ENCODE measurements at places on chromosomes 12 and 14.

DNA sequence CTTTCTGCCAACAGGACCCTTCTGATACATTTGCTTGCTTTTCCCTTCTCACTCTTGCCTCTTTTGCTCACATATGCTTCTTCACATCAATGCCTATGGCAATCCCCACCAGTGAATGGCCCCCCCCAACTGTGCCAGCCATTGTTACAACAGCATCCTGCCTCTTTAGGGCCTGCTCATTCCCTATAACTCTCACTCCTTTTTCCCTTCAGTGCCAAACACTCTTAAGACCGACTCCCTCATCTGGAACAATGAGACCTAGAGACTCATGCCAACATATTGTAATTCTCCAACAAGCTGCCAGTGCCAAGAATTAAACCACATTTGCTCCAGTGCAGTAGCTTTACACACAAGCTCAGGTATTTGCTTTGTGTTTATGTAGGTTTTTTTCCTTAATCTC is 189.0 kb downstream of the SOX5 start:
- DNase-seq, result no peak

DNA sequence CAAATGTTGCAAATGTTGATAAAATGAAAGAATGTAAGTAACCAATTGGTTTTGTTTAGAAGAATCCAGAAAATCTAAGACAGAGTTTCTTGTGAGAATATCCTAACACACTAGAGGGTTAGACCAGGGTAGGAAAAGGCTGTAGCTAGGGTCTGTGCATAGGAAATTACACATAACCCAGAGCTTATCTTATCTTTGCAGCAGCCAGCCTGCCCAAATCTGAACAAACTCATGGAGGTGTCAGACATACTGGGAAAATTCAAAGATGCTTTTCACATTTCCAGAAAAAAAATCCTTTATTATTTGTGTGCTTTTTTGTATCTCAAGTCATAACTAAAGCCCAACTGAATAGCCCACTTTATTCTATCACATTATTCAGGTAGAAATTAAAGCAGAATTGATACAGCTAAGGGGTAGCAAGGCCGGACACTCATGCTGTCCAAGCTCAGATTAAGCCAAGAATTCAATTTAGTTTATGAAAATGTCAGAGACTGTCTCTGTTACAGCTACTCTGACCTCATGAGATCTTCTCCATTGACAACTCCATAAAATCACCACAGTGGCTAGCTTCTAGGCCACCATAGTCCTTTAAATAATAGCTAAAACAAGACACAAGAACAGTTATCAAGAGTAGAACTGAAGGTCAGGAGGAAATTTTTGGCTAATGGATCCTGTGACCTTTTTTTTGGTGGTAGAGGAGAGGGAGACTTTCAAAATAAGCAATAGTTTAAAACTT is 169.6 kb upstream of the RASSF8 start:
- DNase-seq, result no peak

DNA sequence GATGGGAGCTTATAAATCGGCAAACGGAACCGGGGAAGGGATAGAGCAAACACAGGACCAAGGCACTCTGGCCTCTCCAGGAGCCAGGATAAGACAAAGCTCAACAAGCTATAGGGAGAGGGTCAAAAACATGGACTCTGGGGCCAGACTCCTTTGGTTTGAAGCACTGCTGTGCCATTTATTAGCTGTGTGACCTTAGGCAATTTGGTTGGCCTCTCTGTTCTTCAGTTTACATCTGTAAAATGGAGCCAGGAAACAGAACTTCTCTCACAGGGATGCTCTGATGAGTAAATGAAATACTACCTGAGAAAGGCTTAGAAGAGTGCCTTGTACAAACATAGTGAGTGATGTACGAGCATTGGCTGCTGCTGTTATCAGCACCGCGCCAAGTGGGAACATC is 213.3 kb upstream of the PWP1 start:
- no peak for DNase-seq

- no peak for DNase-seq
Measured at GRCh38 chr12:51942501-51943000, 8.9 kb upstream of the ACVR1B start.

DNA sequence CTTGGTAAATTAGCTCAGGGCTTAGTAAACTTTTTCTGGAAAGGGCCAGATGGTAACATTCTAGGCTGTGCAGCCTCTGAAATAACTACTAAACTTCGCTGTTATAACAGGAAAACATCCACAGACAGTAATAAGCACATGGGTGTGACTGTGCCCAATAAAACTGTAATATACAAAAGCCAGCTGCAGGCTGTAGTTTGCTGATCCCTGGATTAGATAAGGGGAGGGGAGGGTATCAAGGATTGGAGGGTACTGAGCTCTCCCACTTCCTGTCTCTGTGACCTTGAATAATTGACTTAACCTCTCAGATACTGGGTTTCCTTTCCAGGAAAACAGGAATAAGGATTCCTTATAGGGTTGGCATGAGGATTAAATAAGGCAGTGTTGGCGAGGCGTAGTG is 81.2 kb downstream of the CCDC60 start:
- DNase-seq, result no peak

- DNase-seq, result no peak
Measured at GRCh38 chr14:61608245-61609165, 86.8 kb upstream of the HIF1A start.

DNA sequence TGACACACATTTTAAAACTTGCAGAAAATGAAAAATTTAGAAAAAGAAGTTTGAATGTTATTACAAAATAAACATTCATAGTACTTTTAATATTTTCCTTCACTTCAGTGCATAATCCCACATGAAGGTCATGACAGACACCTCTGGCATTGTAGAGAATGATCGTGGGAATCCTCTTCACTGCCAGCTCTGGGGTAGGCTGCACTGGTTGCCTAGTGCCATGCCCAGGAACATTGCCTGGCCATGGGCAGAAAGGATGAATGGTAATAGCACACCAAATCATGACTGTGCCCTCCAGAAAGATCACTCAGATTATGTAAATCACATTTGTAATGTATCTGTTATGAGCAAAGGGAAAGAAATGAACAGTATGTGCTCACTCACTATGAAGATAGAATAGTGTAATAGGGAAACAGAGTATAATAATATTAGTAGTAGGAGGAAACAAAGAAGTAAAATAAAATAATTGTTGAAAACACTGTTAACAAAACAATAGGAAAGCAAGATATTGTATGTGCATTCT is 161.6 kb downstream of the PLCZ1 start:
- DNase-seq, result no peak

DNA sequence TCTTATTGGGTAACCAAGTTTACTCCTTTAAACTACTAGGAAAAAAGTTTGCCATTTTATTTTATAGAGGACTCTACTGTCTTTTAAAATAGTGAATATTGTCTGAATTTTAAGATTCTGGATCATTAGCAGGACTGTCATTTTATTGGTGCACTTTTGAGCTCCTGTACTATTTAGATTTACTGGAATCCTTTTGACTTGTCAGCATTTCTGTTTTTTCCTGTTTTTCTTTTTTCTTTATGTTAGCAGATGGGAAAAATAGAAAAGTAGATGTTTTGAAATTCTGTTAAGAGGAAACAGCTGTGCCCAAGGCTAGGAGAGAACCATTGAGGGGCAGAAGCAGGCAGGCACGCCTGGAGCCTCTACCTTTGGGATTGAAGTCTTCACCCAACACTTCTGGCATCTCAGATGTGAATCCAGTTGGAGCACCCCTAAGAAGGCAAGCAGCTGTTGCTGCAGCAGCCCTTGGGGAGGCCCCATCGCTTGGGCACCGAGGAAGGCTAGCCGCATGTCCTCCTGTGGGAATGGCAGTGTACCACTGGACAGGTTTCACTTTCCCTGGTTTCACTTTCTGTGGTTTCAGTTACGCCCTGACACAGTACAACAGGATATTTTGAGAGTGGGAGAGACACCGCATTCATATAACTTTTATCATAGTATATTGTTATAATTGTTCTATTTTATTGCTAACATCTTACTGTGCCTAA is 11.5 kb downstream of the RIMKLB start:
- peak; percentile 5 for DNase-seq

DNA sequence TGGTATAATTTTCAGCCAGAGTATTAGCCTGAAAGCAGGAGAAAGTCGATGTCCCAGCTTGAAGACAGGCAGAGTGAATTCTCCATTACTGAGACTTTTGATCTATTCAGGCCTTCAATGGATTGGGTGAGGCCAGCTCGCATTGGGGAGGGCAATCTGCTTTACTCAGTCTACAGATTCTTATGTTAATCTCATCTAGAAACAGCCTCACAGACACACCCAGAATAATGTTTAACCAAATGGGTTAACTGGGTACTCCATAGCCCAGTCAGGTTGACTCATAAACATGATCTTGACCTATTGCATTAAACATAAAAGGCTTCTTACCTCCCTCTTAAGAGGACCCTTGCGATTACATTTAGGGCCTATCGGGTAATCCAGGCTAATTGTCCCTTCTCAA is 118.0 kb downstream of the KTN1 start:
- no peak for DNase-seq

GRCh38 chr14:95054346-95055280 is 102.7 kb downstream of the DICER1 start:
- no peak for DNase-seq

GRCh38 chr12:52713960-52714886 is 10.9 kb upstream of the KRT77 start:
- DNase-seq, result peak; percentile 23

GRCh38 chr14:75406856-75407255 is 21.0 kb upstream of the JDP2 start:
- DNase-seq, result peak; percentile 52

DNA sequence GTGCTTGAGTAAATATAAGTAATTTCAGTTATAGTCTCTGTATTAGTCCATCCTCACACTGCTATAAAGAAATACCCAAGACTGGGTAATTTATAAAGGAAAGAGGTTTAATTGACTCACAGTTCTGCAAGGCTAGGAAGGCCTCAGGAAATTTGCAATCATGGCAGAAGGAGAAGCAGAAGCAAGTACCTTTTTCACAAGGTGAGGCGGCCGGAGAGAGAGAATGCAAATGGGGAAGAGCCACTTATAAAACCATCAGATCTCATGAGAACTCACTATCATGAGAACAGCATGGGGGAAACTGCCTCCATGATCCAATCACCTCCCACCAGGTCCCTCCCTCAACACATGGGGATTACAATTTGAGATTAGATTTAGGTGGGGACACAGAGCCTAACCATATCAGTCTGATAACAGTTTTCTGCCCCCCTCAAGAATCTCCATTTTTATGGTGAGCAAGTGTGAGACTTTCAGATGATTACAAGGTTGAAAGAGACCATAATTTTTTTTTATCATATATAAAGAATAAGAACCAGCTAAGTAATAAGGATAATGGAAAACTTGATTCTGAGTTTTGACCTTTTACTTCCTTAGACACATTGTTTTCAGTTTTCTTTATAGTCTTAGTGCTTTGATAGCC is 35.6 kb downstream of the LEMD3 start:
- no peak for DNase-seq

DNA sequence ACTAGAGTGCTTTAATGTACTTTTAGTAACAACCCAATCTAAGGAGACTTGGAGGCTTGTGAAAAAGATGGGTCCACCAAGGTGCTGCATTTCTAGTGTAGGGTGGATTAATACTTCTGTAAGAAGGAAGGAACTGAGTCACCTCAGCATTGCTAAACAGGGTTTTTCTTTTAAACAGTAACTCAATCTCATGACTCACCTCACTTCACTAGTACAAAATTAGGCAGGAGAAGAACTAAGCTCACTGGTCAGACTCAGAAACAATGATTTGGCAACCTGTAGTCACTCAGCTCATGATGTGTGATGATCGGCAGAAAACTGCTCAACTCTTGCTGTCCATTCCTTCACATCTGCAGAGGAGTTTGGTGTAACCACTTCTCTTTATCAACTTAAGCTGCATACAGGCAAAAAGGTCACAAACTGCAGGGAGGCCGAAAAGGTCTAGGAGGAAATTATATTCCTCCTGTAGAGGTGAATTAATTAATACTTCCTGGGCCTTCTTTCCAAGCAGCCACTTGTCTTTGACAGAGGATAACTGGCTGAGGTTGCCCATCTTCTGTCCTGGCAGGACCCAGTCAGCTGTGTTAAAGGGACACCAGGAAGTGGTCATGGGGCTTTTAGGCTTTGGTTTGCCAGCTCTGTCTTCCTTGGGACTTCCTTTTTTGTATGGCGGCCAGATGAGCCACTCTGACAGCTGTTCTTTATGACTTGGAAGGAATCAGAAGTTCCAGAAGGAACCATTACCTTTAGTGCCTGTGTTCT is 466.9 kb downstream of the FUT8 start:
- peak; percentile 42 for DNase-seq

- no peak for DNase-seq
Measured at GRCh38 chr12:116727891-116728290, 10.0 kb downstream of the SPRING1 start.

DNA sequence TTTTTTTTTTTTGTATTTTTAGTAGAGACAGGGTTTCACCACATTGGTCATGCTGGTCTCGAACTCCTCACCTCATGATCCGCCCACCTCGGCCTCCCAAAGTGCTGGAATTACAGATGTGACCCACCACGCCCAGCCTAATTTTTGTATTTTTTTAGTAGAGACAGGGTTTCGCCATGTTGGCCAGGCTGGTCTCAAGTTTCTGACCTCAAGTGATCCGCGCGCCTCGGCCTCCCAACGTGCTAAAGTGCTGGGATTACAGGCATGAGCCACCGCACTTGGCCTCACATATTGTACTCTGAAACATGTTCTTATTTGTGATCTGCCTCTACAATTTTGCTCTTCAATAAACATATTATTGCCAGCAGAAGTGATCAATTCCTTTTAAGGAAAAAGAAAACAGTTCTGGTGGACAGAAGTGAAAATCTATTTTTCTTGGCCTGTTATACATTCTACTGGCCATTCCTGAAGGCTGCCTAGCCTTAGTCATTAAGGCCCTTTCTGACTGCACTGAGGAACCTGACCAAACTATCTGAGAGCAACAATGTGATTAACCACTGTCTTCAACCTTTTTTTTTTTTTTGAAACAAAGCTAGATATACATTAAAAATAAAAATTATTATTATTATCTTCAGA is 36.1 kb downstream of the SNX6 start:
- DNase-seq, result no peak

GRCh38 chr12:25682421-25682820 is 129.3 kb upstream of the LMNTD1 start:
- no peak for DNase-seq

DNA sequence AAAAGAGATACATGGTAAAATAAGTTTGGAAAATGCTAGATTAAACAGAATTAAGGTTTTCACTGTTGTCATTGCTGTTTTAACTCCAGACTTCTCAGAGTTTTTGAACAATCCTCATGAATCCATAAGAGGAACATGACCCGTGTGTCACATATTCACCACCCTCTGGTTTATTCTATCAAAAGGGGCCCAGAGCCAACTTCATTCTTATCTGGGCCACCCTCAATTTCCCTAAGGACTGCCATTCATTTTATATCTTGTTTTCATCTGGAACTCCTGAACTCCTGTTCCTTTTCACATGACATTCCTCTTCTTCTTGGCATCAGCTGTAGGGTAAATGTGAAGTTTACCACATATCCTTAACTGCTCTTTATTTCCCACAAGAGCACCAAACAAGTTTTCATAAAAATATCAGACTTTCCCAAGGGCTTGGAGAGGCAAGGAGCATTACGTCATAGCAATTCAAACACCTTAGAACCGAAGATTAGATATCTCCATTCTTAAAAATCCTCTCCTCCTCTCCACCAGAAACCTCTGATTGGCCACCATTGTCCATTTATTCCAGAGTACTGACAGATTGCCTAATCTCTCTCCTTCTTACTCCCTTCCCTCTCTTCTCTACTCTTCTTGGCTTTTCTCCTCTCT is 225.2 kb downstream of the SEC23A start:
- DNase-seq, result no peak
